ENCODE measurements at places on chromosomes 4 and X.

DNA sequence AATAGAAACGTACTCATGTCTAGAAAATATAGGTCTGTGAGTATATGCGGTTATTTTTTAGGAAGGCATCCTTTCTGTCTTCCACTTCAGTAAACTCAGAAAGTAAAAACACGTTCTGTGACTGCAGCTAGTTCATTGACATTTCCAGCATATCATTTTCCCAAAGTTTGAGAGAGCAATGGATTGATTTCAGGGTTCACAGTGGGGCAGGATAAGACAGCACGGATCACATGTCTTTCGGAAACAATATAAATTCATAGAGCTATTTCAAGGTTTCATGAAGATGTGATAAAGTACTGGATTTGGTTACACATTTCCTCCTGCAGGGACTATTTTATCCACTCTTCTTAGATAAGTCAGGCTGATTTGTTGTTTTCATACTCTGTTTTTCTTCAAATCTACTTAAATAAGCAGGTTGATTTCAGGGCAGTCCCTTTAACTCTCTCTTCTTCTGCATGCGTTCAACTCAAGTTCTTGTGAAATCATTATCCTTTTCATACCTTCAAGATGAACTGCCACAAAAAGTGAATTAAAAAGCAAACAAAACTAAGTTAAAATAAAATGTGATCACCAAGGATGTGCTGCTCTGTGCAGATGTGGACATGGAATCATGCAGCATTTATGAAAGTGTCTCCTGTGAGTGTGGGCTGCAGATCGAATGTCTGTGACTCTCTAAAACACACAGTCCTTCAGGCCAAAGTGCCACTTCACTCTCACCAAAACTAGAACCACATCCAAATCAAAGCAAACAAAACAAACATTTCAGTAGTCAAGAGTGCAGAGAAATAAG is 187.7 kb downstream of the UNC5C start:
- no peak for DNase-seq

DNA sequence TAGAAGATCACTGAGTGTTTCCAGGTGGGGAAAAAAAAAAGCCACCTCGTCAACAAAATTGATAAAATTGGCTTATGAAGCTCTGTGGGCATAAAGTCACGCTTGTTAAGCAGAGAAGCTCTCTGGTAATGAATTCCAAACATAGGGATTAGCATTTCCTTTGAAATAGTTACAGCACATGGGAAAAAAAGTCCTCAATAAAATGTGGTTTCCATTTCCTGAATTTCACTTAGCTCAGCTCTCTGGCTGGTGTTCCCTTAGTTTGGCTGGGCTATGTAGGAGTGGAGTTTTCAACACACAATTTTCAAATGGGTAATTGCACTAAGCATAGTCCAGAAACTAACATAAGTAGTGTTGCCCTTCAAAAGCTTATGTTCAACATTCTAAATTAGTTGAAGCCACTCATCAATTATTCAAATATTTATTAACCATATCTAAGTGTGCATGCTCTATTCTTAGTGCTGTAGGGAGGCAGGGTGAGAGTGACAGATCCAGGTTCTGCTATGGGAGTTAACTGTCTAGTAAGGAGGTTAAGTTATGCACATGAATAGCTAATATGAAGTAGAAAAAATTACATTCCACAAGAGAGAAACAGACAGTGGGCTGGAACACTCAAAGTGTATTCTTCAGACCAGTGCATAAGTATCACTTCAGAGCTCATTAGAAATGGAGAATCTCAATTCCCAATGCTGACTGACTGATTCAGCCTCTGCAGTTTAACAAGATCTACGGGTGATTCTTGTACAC is 445.7 kb downstream of the SMARCA1 start:
- DNase-seq, result no peak

GRCh38 chr4:35106091-35106734 is 1138.1 kb downstream of the ARAP2 start:
- DNase-seq, result no peak

DNA sequence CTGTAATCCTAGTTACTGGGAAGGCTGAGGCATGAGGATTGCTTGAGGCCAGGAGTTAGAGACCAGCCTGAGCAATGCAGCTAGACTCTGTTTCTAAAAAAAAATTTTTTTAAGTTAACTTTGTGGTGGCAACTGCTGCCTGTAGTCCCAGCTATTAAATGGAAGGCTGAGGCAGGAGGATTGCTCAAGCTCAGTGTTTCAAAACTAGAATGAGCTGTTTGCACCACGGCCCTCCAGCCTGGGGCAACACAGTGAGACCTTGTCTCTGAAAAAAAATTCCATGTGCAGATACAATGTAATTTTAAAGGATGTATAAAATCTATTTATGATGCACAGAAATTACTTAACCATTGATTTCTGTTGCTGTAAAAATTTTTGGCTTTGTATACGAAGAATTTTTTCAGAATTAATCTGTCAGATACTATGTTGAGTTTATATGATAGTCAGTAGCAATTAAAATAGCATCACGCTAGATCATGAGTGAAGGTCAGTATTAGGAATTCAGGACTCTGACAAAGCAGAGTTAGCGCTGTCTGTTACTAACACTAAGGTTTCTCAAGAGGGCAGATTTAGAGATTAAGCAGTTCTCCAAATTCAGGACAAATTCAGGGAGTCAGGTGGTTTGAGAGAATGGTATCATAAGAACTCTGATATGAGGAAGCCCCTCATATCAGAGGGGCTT is 8.3 kb upstream of the AGA start:
- DNase-seq, result no peak

DNA sequence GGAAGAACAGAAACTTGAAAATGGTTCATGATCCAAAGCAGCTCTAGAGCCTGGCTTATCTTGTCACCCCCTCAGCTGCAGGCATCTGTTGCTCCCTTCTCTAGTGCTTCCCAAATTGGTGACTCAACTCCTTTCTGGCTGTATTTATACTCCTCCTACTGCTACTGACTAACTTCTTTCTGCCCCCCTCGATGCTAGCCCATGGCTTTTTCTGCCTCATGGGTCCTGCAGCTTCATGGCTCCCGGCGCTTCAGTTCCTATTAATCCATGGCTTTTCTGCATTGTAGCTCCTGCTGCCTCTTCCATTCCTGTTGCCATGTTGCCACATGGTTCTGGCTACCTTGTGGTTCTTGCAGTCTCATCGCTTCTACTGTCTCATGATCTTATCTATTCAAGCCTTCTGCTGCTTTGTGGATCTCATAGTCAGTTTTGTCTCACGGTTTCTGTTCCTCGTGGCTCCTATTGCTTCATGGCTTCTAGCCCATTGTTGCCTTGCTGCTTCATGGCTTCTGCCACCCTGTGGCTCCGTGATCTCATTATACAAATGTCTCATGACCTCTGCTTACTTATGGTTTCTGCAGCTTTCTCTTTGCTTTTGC is 48.1 kb downstream of the SMC1A start:
- DNase-seq, result no peak

DNA sequence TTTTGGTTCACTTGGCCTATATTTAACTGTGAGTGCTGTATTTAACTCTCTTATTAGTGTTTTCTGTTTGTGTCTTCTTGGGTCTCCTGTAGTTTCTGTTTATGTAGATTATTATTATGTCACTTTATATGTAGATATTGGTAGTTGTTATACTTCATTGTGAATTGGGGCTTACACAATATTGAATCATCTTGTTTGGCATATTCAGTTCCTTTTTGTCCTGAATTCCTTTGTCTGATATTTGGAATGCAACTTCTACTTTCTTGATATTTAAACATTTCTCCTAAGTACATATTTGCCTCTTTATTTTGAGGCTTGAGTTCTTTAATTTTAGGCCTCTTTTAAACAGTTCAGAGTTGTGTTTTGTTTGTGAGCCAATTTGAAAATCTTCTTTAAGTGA is 544.8 kb upstream of the ADGRL3 start:
- no peak for DNase-seq

DNA sequence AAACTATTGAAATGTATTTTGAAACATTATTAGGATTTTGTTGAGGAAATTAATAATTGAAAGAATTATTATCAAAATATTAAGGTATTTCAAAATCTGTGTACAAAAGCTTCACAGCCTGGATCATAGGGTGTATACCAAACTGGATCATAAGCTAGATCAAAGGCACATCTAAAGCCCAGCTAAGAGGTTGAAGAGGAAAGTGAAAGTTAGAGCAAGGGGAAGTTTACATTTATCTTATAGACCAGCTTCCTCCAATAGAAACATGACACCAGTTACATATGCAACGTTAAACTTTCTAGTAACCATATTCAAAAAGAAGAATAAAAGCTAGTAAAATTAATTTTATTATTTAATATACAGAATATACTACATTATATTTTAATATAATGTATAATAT is 227.2 kb upstream of the BMP3 start:
- DNase-seq, result no peak

DNA sequence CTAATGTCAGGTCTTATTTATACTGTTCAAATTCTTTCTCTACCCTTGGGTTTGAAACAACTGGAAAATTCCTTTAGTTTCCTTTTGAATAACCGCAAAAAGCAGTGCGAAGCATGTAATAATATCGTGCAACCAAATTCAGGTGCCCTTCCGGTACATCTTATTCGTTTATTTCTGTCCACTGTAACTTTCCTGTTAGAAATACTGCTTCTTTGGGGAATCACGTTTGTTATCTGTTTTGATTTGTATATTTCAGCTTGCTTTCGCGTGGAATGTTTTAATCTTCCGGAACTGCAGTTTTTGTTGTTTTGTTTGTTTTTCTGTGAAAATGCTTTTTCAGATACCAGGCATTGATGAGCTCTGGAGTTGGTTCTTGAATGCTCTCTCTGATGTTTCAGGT is 85.7 kb upstream of the HPRT1 start:
- DNase-seq, result no peak

GRCh38 chr4:95761871-95762270 is 78.0 kb upstream of the PDHA2 start:
- DNase-seq, result no peak

Measured in activated CD8-positive, alpha-beta memory T cell treated with anti-CD3 and anti-CD28 coated beads for 4 hours (primary cell).